Hair follicle dermal papilla cell (primary cell): ENCODE measurements at places on chromosomes 16 and 17. TPM values are rescaled to one million over a fixed set of nuclear protein-coding genes. Genes with fewer than 3 reads are reported as not detected.

The GOSR1 gene
- total RNA-seq: 33.4 and 38.0 TPM in 2 replicates

The PRR15L gene
- total RNA-seq: not detected in 2 replicates

The OR2C1 gene
- 0.16 and 0.24 TPM in 2 replicates for total RNA-seq

The TNFRSF17 gene
- total RNA-seq: not detected in 2 replicates

The CCL15 gene
- not detected in 2 replicates for total RNA-seq

The CCL4 gene
- 0.32 TPM in 1 of 2 replicates, not detected in the other for total RNA-seq

The ACSM5 gene
- total RNA-seq: 0.24 TPM in 1 of 2 replicates, not detected in the other

The AOC3 gene
- under 0.01 TPM in 1 of 2 replicates, not detected in the other for total RNA-seq

The PPL gene
- total RNA-seq: 40.3 and 41.9 TPM in 2 replicates

The NGFR gene
- 0.12 and 0.81 TPM in 2 replicates for total RNA-seq

The TMC7 gene
- total RNA-seq: 0.81 and 0.97 TPM in 2 replicates

The CCL7 gene
- 0.24 TPM in 1 of 2 replicates, not detected in the other for total RNA-seq

The MPP2 gene
- 2.9 and 3.4 TPM in 2 replicates for total RNA-seq
